ENCODE measurements at places on chromosomes 13 and 19.

DNA sequence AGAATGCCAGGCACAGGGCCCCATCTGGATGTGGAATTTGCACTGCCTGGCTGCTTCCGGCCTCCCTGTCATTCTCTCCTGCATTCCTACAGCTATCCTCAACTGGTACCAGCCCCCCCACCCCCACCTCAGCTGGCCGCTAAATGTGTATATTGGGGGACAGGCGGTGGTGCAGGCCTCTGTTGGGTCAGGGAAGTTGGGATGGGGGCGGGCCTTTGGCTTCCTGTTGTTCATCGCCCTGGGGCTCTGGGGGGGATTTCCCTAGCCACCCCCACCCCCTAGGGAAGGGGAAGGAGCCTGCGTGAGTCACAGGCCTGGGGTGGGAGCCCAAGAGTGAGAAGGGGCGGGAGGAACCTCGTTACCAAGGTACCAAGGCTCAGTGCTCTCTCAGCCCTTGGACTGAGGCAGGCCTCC lies 10.6 kb downstream of the POU2F2 start:
- DNase-seq = peak; percentile 84

DNA sequence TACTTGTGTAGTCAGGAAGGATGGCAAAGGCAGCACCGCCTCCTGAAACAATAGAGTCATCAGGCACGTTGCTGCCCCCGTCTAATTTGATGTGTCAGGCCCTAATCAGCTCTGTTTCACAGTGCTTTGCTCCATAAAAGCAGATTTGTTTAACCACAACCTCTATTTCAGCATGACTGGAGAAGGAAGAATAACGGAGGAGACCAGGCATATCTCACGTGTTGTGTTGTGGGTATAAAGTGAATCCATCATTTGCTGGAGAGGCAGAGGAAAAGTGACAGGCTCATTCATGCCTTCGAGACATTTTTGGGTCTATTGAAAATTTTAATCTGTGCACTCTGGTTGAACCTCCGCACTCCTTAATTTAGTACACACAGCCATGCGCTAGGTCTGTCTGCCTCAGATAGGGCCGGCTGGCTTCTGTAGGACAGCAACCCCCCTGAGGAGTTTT lies 940.4 kb upstream of the SLC10A2 start:
- peak; percentile 13 for DNase-seq

DNA sequence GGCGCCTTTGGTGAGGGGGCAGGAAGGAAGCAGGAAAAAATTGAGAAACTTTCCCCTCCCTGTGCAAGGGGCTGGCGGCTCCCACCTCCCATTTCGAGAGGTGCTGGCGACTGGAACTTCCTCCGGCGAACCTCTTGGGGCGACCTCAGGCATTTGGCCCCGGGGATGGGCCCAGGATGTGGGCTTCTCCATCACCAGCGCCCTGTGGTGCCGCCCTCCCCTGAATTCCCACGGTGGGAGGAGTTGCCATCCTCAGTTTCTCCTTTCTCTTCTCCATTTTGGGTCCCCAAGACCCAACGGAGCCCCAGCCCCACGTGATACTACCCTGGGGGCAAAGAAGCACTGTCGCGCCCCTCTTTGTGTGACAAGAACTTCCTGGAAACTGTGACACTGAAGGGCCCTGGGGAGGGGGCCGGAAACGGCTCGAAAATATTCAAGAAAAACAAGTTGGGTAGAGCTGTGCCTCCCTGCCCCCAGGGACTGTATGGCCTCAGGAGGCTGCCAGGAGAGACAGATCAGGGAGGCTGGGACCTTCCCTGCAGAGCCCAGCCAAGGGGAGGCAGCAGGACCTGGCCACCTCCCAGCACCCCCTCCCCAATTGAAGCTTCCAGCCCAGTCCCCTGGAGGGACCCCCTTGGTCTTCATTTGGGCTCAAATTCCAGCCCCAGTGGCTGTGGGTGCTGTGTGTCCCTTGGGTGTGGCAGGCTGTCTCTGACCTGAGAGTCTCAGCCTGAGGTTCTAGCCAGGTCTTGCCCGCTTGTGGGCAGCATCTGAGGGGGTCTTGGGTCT lies 16.2 kb upstream of the AP1M2 start:
- peak; percentile 17 for DNase-seq

DNA sequence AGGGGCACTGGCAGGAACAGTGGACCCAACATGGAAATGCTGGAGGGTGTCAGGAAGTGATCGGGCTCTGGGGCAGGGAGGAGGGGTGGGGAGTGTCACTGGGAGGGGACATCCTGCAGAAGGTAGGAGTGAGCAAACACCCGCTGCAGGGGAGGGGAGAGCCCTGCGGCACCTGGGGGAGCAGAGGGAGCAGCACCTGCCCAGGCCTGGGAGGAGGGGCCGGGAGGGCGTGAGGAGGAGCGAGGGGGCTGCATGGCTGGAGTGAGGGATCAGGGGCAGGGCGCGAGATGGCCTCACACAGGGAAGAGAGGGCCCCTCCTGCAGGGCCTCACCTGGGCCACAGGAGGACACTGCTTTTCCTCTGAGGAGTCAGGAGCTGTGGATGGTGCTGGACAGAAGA lies 4.1 kb downstream of the KLK2 start:
- DNase-seq = no peak

GRCh38 chr19:14677464-14677863 lies 2.8 kb upstream of the ADGRE3 start:
- no peak for DNase-seq

DNA sequence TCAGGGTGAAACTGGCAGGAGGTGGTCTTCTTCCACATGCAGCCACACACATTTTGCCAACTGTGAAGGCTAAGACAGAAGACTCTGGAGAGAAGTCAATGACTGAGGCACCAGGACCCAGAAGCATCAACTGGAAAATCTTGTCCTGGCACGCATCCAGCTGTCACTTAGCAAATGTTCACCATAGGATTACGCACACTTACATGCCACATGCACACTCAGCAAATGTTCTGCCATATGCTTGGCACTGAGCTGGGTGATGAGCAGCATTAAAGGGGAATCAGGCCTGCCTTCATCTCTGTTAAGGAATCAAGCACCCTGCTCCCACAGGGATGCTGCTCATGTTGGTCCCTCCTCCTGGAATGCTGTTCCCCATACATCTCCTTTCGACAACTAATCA lies 5.1 kb downstream of the ZNF599 start:
- no peak for DNase-seq

- peak; percentile 23 for DNase-seq
These were observed 10.3 kb upstream of the GARIN5A start for GRCh38 chr19:50486823-50487515.

DNA sequence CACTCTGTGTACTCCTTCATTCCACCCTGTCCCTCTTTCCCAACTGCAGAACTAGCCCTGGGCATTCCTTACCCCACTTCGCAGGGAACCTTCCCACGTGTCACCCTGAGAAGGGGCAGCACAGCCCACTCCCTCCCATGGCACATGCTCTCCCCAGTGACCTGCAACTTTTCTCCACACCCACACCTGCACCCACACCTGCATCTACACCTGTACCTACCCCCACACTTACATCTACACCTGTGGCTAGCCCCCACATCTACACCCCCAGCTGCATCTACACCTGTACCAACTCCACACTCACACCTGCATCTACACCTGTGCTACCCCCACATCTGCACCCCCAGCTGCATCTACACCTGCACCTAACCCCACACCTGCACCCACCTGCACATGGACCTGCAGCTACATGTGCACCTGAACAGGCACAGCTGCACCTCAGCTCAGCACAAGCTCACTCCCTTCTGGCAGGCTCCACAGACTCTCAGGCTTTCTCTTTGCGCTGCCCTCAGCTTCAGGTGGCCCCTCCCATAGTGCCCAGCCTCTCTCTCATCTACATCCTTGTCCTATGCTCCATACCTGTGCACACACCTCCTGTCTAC lies 234.1 kb downstream of the TUBA3C start:
- no peak for DNase-seq

DNA sequence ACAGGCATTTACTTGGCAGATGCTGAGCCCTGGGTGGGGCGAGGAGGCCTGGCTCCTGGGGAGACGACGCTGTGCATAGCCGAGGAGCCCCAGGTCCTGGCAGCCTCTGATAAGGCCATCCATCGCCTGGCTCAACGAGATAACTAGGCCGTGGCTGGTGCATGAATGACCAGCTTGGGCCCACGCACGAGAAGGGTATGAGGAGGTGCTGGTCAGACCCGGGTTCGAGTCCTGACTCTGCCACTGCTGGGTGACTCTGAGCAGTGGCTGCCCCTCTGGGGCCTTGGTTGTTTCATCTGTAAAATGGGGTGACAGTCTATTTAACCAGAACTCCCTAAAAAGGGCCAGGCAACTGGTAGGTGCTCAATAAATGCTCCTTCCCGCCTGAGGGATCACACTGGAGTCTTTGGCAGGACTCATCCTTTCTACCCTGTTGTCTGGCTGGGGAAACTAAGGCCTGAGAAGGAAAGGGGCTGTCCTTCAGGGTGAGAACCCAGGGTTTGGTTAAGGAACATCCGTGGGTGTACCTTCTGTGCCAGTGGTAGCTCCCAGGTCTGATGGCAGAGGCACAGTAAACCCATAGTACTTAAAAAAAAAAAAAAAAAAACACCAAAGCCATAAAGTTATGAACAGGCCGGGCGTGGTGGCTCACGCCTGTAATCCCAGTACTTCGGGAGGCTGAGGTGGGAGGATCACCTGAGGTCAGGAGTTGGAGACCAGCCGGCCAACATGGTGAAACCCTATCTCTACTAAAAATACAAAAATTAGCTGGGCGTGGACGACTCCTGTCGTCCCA lies 8.1 kb upstream of the ARRDC2 start:
- DNase-seq = no peak

GRCh38 chr13:113452942-113453901 lies at the start of gene ADPRHL1:
ADPRHL1 (minus strand) TSS chr13:113453488; CDS start chr13:113453437, 51 bp downstream.
- DNase-seq = no peak

DNA sequence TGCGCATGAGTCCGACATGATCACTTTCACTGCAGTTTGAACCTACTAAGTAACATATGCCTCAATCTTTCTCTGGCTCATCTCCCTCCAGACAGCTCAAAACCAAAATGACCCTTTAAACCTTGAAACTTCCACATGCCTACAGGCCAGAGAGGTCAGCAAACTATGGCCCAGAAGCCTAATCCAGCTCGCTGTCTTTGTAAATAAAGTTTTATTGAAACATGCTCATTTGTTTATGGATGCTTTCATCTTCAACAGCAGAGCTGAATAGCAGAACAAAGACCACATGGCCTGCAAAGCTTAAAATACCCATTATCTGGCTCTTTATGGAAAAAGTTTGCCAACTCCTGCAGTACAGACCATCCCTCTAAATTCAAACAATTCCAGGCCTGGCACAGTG lies 15.6 kb downstream of the FBXO46 start:
- DNase-seq = no peak

DNA sequence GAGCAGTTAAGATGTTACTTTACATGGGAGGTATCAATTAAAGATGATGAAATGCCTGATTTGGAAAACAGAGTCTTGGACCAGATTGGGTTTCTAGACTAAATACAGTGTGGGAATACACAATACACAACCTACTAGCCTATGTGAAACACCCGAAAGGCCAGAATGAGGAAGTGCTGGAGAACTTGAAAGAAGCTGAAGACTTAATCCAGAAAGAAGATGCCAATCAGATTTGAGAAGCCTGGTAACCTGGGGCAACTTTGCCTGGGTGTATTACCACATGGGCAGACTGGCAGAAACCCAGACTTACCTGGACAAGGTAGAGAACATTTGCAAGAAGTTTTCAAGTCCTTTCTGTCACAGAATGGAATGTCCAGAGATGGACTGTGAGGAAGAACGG lies 43.2 kb downstream of the N4BP2L1 start:
- DNase-seq = no peak

- DNase-seq = no peak
These were observed 31.3 kb downstream of the RFC3 start for GRCh38 chr13:33849211-33849610.

DNA sequence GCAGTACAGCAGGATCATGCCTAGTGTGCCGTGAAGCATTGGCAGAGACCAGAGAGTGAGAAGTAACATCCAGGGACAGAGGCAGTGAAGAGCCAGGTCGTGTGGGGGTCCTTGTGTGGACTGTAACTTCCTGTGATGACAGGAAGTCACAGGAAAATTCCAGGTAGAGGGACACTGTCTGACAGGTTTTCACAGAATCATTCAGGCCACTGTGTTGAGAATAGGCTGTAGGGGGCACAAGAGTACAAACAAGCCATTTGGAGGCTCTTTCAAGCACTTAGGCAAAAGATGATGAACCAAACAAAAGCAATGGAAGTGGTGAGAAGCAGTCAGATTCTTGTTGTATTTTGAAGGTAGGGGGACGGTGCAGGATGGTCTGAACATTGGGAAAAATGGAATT lies 46.4 kb downstream of the N4BP2L1 start:
- DNase-seq = peak; percentile 47

GRCh38 chr13:19985219-19985556 lies 26.7 kb downstream of the ZMYM2 start:
- no peak for DNase-seq

- DNase-seq = no peak
These were observed 11.5 kb upstream of the SUPT20H start for GRCh38 chr13:37070956-37071355.

- DNase-seq = no peak
These were observed 12.7 kb upstream of the AKAP8L start for GRCh38 chr19:15431396-15432017.

DNA sequence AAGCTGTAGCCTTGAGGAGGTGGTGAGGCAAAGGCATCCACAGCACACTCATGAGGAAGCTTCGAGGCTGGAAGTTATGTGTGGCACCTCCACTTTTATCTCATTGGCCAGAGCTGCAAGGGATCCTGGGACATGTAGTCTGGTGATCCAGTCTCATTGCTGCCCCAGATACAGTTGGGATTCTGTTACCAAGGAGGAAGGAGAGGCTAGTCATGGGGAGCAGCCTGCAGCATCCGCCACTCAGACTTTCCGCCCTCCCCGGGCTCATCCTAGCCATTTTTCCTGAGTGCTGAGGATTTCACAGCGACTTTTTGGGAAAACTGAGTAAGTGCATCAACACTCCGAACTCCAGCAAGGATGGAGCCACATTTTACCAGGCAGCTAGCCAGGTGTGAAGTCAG lies 74.4 kb downstream of the DPF1 start:
- DNase-seq = no peak

DNA sequence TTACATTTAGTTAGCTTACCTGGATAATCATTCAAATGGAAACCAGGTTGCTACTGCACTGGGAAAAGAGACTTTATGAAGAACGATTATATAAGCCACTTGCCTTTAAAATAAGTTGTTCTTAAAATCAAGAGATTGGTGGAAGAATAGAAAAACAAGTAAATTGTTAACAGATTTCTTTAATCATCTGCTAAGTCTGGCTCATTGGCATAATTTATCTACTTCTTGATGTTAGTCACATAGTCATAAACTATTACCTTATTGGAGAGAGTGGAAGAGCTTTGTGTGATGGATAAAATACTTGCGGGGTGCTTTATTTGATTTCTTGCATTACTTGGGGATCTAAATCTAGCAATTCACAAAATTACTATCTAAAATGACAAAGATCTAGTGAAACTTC lies 6.8 kb downstream of the LSM14A start:
- DNase-seq = no peak
